ENCODE measurements at places on chromosomes 2 and 18.
A peak's percentile ranks its signal among the peaks of the same experiment; 100 is the strongest.

DNA sequence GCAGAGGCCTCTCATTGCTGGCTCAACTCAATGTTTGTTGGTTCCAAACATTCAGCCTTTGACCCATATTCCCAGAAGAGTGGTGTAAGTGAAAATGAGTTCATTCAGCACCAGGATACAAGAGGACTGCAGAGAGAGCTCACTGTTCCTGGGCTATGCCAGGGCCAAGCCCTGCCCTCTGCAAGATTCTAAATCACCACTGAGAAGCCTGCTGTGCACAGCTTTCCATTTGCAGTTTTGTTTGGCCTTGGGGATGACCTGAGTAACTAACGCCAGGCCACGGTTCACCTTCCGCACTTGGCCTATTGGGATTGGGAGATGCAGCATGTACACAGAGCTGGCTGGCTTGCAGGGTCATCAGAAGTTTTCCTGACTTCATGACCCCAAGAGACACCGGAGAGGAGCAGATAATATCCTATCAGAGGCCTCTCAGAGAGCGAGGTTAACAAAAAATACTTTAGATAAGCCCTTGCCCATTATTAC, 12.6 kb downstream of the GKN1 start:
- no peak for DNase-seq

- peak; percentile 63 for DNase-seq
These were observed 2.8 kb downstream of the KCNG2 start for GRCh38 chr18:79800371-79801180.

GRCh38 chr2:152176113-152176714, 651 bp upstream of the STAM2 start:
- DNase-seq = no peak

DNA sequence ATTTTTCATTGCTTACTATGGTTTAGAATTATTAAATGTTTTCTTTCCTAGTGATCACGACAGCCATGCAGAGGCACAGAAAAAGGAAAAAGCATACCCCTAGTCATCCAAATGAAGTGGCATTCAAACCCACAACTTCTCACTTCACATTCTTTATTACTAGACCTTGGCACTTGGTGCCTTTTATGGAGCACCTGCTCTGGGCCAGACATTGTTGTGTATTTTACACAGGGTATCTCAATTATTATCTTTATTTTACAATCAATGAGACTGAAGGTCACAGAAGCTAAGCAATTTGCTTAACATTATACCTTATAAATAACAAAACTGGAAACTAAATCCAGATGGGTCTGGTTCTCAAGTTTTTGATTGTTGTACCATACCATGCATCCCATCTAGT, 235.3 kb downstream of the LRATD1 start:
- no peak for DNase-seq

DNA sequence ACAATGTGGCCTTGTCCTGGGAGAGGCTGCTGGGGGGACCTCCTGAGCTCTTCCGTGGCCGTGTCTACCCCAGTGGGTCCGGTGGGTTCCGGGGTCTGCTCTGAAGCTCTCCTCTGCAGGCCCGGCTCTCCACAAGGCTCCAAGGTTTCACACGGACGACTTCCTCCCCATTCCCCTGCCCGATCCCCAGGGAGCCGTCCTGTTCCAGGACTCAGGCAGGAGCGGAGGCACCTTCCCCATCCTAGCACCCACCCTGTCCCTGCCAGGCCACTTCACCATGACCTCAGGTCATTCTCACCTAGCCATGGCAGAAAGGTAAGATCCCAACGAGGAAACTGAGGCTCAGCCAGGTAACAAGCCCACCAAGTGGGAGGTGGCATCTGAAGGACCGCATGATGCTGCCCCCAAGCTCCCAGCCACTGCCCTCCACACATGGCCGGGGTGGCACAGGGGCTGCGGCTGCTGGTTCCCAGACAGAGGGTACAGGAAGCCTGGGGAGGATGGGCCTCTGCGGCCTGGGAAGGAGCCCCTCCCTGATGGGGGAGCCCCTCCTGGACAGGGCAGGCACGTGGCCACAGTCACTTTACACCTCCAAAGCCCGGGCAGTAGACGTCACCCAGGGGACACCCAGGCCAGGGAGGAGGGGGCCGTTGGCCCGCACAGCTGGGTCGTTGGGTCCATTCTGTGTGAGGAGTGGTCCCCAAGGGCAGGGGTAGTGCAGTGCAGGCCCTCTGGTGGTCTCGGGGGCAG, 274.0 kb downstream of the NDUFA10 start:
- DNase-seq = no peak

DNA sequence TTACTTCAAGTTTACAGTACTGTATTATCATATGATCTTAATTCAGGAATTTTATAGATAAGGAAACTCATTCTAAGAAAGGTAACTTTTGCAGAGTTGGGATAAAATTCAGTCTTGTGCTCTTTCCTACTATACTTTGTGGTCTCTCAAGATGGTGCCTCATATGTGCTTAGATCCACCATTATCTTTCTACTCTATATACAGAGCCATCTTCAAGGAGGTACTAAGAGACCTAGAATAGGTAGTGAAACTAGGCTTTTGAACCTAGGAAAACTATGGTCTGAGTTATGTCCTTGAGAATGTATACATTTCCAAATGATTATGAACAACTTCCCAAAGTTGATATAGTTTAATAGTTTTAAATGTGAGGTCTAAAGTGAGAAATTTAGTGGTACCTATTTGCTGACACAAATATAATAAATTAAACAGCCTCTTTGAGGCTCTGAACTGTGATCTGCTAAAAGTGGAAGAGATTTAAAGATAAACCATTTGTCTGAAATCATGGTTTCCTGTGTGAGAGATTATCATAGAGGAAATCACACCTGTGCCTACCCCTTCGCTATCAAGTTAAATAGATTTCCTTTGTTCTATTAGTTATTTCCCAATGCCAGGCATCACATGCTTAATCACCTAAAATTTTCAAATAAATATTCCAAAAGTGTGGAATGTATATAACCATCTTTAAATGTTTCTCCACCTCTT, 27.2 kb downstream of the ACAA2 start:
- DNase-seq = no peak

DNA sequence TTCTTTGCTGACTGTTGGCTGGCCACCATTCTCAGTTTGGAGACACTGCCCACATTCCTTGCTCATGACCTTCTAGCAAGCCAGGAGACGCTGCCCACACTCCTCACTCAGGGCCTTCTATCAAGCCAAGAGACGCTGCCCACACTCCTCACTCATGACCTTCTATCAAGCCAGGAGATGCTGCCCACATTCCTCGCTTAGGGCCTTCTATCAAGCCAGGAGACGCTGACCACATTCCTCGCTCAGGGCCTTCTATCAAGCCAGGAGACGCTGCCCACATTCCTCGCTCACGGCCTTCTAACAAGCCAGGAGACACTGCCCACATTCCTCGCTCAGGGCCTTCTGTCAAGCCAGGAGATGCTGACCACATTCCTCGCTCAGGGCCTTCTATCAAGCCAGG, 131.3 kb upstream of the CBLN2 start:
- no peak for DNase-seq

DNA sequence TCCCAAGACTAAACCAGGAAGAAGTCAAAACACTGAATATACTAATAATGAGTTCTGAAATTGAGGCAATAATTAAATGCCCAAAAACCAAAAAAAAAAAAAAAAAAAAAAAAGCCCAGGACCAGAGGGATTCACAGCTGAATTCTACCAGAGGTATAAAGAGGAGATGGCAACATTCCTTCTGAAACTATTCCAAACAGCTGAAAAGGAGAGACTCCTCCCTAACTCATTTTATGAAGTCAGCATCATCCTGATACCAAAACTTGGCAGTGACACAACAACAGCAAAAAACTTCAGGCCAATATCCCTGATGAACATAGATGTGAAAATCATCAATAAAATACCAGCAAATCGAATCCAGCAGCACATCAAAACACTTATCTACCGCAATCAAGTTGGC, 108.5 kb upstream of the COL3A1 start:
- DNase-seq = no peak

- no peak for DNase-seq
These were observed 148.3 kb downstream of the LAMA3 start for GRCh38 chr18:23837591-23837990.

DNA sequence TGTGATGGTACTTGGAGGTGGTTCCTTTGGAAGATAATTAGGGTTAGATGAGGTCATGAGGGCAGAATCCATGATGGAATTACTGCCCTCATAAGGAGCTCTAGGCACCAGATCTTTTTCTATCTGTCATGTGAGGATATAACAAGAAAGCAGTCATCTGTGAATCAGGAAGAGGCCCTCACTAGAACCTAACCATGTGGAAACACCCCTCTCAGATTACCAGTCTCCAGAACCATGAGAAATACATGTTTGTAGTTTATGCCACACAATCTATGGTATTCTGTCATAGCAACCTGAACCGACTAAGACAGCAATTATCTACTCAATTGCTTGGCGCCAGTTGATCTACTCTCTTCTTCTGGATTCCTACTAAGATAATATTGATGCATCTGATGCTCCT, 2.4 kb upstream of the SERPINB10 start:
- DNase-seq = no peak

- no peak for DNase-seq
These were observed 199.7 kb downstream of the KCNS3 start for GRCh38 chr2:18078216-18078615.

DNA sequence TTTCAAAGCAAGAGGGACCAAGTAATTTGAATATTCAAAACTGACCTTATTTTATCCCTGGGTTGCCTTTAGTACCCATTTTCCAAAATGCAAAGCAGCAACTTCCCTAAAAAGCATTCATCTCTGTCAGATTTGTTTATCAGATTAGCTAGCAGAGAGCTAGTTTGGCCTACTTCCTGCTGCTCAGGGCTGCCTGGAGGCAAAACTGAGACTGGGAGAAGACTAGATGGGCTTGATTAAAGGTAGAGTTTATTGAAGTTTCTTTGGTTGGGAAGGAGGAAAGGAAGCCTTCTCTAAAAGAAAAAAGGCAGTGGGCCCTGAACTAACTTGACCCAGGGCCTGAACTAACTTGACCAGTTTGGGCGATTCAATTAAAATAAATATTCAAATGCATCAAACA, 426.1 kb upstream of the FAM98A start:
- DNase-seq = no peak
